HL-60 (cell line): ENCODE measurements at places on chromosomes 12 and 14.

- DNase-seq: peak; percentile 77
Observed at GRCh38 chr12:45543887-45544286, 185.6 kb upstream of the ARID2 start.

GRCh38 chr14:56205881-56206280 is 87.7 kb downstream of the PELI2 start:
- DNase-seq: peak; percentile 21

- DNase-seq: no peak
Observed at GRCh38 chr12:57844709-57845477, 1.6 kb downstream of the CTDSP2 start.

DNA sequence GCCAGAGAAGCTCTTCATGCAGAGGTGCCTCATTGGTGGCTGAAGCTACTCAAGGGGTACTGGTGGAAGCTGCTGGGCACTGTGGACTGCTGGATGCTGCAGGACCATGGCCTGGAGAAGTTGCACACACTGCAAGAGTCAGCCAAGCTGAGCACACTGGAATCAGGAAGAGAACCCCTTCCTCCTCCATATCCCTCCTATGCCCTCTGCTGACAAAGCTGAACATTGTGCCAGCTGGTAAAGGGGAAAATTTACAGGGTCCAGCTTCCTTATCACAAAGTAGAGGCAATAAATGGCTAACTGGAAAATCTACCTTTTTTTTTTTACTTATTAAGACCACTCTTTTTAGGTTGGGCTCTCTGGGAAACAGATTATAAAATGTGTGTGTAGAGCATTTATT is 6.5 kb downstream of the CCDC175 start:
- peak; percentile 17 for DNase-seq

GRCh38 chr12:116319898-116320621 is 42.6 kb upstream of the MED13L start:
- DNase-seq: no peak

DNA sequence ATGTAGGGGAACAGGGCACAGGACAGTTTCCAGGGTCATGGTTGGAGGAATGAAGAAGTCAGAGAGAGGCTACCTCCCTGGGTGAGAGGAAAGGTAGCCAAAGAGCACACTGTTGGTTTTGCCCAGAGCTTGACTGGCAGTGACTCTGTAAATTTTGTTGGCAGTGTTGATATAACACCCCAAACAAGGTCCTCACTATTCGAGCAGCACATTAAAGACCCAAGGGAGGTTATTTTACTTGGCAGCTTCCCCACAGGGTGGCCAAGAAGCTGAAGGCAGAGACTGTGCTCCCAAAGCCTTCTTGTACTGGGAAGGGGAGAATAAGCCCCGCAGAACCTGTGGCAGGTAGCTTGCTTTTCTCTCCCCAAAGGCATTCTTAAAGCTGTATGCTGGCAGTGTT is 40.6 kb downstream of the WSCD2 start:
- no peak for DNase-seq

GRCh38 chr12:104951759-104952509 is 6.2 kb downstream of the SLC41A2 start:
- DNase-seq: no peak

- no peak for DNase-seq
Observed at GRCh38 chr12:25615119-25615518, 62.0 kb upstream of the LMNTD1 start.

DNA sequence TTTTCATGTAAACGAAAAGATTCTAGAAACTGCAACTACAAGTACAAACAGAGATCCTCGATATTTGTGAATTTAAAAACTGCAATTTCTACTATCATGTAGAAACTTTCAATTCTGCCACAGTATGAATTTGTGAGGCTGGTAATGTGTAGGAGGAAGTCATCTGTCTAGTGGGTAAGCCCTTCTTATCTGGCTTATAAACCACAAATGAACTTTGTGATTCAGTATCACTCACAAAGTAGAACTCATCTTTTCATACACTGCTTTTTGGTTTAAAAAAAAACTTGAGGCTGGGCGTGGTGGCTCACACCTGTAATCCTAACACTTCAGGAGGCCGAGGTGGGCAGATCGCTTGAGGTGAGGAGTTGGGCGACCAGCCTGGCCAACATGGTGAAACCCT is 20.7 kb downstream of the GTF2A1 start:
- DNase-seq: no peak

- DNase-seq: no peak
Observed at GRCh38 chr14:77214216-77214615, 32.6 kb downstream of the TMEM63C start.

DNA sequence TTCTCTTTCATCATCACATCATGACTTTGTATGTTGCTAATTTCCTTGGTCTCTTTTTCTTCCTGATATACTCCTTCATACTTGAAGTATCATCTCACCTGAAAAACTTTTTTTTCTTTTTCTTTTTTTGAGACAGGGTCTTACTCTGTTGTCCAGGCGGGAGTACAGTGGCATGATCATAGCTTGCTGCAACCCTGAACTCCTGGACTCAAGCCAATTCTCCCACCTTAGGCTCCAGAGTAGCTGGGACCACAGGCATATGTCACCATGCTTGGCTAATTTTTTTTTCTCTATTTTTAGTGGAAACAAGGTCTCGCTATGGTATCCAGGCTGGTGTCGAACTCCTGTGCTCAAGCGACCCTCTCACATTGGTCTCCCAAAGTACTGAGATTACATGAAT is 107.6 kb downstream of the RALGAPA1 start:
- DNase-seq: no peak

- DNase-seq: no peak
Observed at GRCh38 chr14:102592763-102593060, 263 bp downstream of the RCOR1 start.

GRCh38 chr14:100078216-100078803 is 13.1 kb downstream of the EVL start:
- no peak for DNase-seq

DNA sequence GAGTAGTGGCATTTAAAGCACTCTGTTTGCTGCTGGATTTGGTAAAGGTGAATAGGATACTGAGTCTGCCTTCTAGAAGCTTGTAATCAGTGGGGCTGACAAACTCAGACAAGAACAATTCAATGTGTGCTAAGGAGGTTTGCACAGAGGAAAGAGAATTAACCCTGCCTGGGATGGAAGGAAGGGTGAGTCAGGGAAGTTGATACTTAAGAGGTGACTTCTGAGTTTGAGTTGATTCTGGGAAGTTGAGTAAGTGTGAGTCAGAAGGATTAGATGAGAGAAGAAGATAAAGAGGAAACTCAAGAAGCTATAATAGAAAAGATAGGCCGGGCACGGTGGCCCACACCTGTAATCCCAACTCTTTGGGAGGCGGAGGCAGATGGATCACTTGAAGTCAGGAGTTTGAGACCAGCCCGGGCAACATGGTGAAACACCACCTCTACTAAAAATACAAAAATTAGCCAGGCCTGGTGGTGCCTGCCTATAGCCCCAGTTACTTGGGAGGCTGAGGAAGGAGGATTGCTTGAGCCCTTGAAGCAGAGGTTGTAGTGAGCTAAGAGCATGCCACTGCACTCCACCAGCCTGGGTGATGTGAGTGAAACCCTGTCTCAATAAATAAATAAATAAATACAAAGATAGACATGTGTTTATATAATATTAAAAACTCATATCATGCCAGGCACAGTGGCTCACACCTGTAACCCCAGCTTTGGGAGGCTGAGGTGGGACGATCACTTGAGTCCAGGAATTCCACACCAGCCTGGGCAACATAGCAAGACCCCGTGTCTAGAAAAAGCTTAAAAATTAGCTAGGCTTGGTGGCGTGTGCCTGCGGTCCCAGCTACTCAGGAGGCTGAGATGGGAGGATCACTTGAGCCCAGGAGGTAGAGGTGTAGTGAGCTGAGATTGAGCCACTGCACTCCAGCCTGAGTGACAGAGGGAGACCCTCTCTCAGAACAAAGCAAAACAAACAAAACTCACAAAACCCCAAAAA is 126.8 kb upstream of the CPM start:
- peak; percentile 40 for DNase-seq
